ENCODE measurements at places on chromosomes 1 and 21.

DNA sequence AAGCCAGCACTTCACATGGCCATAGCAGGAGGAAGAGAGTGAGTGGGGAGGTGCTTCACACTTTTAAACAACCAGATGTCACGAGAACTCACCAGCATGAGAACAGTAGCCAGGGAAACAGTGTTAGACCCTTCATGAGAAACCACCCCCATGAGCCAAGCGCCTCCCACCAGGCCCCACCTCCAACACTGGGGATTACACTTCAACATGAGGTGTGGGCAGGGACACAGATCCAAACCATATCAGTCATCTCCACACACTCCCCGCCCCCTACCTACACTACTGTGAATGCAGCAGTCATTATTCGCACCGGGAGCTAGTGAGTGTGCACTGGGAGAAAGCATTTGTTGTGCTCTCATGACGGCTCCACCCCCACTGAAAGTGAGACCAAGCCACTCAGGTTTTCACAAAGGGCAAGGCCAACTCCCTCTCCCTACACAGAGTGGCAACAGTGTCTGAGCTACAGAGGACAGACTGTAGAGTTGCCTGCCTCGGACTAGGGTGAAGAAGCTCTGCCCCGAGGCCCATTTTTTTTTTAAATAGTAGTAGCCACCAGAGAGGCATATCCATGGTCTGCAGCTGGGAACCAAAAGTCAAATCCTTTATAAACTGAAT, 125.6 kb downstream of the BARHL2 start:
- DNase-seq = no peak

DNA sequence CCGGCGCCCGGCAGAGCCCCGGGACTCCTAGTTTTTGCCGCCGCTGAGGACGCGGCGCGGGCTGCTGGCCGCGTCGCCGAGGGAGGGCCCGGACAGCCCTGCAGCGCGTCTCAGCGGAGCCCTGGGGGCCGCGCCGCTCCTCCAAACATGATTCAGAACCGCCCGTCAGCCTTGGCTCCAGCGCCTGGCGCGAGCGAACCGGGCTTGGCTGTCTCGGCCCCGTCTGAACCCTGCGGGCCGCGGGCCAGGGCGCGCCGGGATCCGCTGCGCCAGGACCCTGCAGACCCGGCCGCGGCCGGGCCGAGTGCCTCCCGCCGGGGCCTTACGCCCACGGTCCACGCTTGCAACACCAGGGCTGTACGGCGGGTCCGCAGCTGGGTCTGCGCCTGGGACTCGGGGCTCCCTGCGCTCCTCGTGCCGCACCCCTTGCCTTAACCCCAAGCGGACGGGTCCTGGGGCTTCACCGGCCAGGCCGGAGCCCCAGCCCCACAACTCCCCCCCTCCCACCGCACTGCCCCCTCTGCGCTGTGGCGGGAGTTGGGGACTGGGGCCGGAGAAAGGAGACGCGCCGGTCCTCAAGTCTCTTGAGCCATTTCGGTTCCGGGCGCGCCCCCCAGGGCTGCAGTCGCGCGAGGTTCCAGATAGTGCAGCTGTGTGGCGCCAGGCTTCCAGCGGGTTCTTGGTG, 48.4 kb upstream of the CD34 start:
- peak; percentile 69 for DNase-seq

GRCh38 chr1:23727362-23727811, 15.9 kb upstream of the ELOA start:
- no peak for DNase-seq

- peak; percentile 74 for DNase-seq
These were observed 5.4 kb upstream of the SLAMF8 start for GRCh38 chr1:159821171-159821867.

- no peak for DNase-seq
These were observed 11.3 kb upstream of the C1orf141 start for GRCh38 chr1:67146101-67146500.
